ENCODE measurements at places on chromosomes 5 and 9.

GRCh38 chr5:73363911-73364730, 84.5 kb downstream of the FOXD1 start:
- no peak for DNase-seq

GRCh38 chr5:157351802-157352092, 85.8 kb downstream of the CYFIP2 start:
- DNase-seq = no peak

GRCh38 chr5:10567121-10567591, 3.3 kb downstream of the ANKRD33B start:
- DNase-seq = no peak

GRCh38 chr5:93008502-93009207, 572.4 kb downstream of the NR2F1-AS1 start:
- no peak for DNase-seq

DNA sequence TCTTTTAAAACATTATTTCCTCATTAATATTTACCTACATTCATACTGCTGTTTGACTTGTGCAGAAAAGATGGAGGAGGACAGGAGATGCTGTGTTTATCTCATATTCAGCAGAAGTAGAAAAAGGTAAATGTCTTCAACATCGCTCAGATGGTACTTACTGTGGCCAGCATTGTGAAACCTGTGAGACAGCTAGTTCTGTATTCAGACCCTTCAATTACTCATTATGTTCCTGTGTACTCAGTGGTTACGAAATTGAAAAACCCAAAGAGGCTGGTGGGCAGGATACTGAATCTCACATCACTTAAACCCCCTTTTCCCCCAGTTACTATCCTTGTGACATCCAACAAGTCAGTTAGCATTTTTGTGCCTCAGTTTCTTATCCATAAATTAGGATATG, 216.0 kb downstream of the KDM4C start:
- DNase-seq = no peak
